ENCODE measurements at places on chromosomes 1 and 21. TPM values are rescaled to one million over a fixed set of nuclear protein-coding genes. Genes with fewer than 3 reads are reported as not detected.

GRCh38 chr1:38614861-38615260, 244.7 kb downstream of the RRAGC start:
- H3K27ac ChIP-seq = no peak overlapping the region
- no peaks in the 10 kb centered on the region for H3K27me3 ChIP-seq
- H3K36me3 ChIP-seq = no peaks in the 10 kb centered on the region
- no peaks in the 10 kb centered on the region for H3K4me1 ChIP-seq

The JAM2 gene
- total RNA-seq = 1.3 TPM

GRCh38 chr21:37375866-37376574, 9.4 kb downstream of the DYRK1A start:
- H3K27me3 ChIP-seq = no peaks in the 10 kb centered on the region
- DNase-seq = no peak
- no peaks in the 10 kb centered on the region for H3K36me3 ChIP-seq
- H3K4me3 ChIP-seq = no peak overlapping the region
- no peak overlapping the region for H3K27ac ChIP-seq
- H3K4me1 ChIP-seq = peaks cover 28% of the 10 kb centered on the region

- peaks cover 9% of the 10 kb centered on the region for H3K36me3 ChIP-seq
- no peak overlapping the region for H3K4me3 ChIP-seq
- H3K27me3 ChIP-seq = no peaks in the 10 kb centered on the region
- peaks cover 24% of the 10 kb centered on the region for H3K4me1 ChIP-seq
- peak overlapping the region; percentile 72 for H3K27ac ChIP-seq
- DNase-seq = peak; percentile 89
Observed at GRCh38 chr1:33295450-33296081, 25.3 kb downstream of the A3GALT2 start.

DNA sequence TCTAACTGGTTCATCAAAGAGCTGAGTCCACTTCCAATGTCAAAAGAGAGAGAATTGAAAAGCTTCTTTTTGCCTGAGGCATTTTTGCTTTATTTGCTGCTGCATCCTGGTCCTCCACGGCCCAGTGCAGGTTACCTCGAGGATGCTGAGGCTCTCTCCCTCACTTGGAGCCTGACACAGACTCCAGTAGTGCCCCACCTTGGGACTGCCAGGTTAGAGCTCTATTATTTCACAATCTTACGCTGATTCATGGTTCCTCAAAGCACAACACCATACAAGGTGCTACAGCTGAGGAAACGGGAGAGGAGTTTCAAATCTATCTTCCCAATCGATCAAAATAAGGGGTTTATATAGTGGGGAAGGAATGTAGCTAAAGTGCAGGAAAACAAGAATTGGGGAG, 13.6 kb upstream of the PLPPR4 start:
- H3K4me3 ChIP-seq = no peak overlapping the region
- DNase-seq = no peak
- H3K27ac ChIP-seq = no peak overlapping the region
- no peaks in the 10 kb centered on the region for H3K27me3 ChIP-seq
- H3K4me1 ChIP-seq = no peaks in the 10 kb centered on the region

DNA sequence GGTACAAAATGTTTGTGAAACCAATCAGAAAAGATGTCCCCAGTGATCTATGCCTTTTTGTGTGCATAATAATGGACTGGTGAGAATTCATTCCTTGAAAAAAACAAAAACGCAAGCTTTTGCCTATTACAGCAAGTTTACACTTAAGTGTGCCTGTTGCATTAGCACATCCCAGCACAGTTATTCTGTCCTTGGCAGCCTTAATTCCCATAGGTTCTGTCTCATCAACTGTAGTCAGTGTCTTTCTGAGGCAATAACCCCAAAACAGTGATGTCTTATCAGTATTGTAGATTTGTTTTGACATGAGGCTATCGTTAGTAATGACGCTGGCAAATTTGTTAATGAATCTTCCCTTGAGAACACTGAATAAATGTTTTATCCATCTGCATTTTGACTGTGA, 109.9 kb upstream of the KCTD3 start:
- H3K4me1 ChIP-seq = no peaks in the 10 kb centered on the region
- H3K4me3 ChIP-seq = no peak overlapping the region
- DNase-seq = no peak
- H3K36me3 ChIP-seq = no peaks in the 10 kb centered on the region
- H3K27me3 ChIP-seq = no peaks in the 10 kb centered on the region

- DNase-seq = no peak
- H3K36me3 ChIP-seq = no peaks in the 10 kb centered on the region
Observed at GRCh38 chr1:100734676-100735075, 15.1 kb downstream of the VCAM1 start.

The PGLYRP3 gene
- total RNA-seq = not detected

DNA sequence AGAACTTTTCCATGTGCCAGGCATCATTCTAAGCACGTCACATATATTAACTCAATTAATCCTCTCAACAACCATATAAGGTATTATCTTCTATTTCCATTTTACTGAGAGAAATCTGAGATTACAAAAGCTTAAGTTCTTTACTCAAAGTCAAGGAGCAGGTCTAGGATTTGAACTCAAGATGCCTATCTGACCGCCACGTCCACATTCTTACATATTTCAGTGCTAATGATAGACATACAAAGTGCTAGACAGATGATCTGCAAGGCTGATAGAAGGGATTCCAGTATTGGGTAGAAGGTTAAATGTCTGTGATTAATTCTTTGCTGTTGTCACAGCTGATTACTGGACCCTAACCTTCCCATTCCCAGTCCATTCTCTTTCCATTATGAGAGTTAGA, 4.4 kb downstream of the ATP5PB start:
- peaks cover 30% of the 10 kb centered on the region for H3K36me3 ChIP-seq
- no peak overlapping the region for H3K27ac ChIP-seq
- H3K27me3 ChIP-seq = no peaks in the 10 kb centered on the region
- no peak for DNase-seq
- no peak overlapping the region for H3K4me3 ChIP-seq
- peaks cover 11% of the 10 kb centered on the region for H3K4me1 ChIP-seq

DNA sequence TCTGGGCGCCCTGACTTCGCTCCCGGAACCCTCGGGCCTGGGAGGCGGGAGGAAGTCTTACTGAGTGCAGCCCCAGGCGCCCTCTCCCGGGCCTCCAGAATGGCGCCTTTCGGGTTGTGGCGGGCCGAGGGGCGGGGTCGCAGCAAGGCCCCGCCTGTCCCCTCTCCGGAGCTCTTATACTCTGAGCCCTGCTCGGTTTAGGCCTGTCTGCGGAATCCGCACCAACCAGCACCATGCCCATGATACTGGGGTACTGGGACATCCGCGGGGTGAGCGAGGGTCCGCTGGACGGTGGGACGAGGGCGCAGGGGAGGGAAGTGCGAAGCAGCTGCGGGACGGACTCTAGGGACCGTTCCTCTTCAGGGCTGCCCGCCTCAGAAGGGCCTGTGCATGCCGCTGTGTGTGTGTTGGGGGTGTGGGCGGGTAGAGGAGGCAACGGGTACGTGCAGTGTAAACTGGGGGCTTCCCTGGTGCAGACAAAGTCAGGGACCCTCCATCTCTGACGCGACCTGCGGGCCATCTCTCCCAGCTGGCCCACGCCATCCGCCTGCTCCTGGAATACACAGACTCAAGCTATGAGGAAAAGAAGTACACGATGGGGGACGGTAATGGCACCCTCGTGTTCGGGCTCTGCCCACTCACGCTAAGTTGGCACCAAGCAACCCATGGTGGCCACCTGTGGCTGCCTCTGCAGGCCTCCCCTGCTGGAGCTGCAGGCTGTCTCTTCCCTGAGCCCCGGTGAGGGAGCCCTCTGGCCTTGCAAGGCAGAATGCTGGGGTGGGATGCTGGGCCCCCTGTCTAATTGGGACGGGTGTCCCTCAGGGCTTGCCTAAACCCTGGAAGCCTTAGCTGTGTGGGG, at the start of gene GSTM1:
Gene GSTM1 (plus strand): TSS at position 177 of the 859 bp plus-strand sequence. CDS start 57 bp downstream, at position 234.
- no peaks in the 10 kb centered on the region for H3K27me3 ChIP-seq
- DNase-seq = no peak
- H3K36me3 ChIP-seq = no peaks in the 10 kb centered on the region

GRCh38 chr1:156691665-156692440, 13.5 kb downstream of the CRABP2 start:
- no peak overlapping the region for H3K27ac ChIP-seq
- H3K36me3 ChIP-seq = no peaks in the 10 kb centered on the region
- no peak overlapping the region for H3K4me3 ChIP-seq
- no peak for DNase-seq
- peaks cover 5% of the 10 kb centered on the region for H3K4me1 ChIP-seq

The NTRK1 gene
- total RNA-seq = 0.14 TPM

DNA sequence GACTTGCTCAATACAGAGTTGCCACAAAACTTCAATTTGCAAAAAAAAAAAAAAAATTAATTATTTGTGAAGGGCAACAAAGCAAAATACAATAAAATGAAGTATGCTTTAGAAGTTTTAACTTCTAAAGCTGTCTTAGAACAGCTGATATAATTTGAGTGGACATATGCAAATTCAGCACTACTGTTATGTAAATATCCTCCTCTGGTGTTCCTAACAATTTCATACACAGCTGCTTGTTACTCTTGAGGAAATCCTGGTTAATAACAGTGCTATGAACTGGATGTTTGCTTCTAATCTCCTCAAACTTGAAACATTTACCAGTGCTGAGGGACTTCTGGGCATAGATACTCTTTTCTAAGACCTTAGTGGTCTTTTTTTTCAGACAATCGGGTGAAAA, 69.6 kb upstream of the COL24A1 start:
- no peaks in the 10 kb centered on the region for H3K27me3 ChIP-seq
- no peak overlapping the region for H3K4me3 ChIP-seq
- no peaks in the 10 kb centered on the region for H3K4me1 ChIP-seq
- no peak for DNase-seq

The IQCC gene
- 2.3 TPM for total RNA-seq

The PLEKHA6 gene
- 5.3 TPM for total RNA-seq

The SERPINC1 gene
- total RNA-seq = 2,309 TPM

DNA sequence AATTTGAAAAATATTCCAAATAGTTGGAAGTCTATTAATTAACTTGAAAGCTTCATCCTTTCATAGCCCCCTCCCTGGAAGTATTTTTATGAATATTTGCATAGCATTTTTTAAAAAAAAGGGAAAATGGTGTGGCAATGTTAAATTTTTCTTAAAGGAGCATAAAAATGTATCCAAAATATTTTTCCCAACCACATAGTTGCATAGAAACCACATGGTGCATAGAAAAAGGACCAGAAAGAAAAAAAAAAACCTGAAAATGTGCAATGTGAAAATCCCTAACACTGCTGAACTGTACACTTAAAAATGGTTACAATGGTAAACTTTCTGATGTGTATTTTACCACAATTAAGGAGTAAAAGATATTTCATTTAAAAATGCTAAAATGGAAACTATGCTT, 8.0 kb downstream of the C1orf167 start:
- no peaks in the 10 kb centered on the region for H3K4me1 ChIP-seq
- H3K4me3 ChIP-seq = no peak overlapping the region
- no peaks in the 10 kb centered on the region for H3K36me3 ChIP-seq
- no peak overlapping the region for H3K27ac ChIP-seq
- H3K27me3 ChIP-seq = no peaks in the 10 kb centered on the region

All from liver (tissue), 10 donors.